Stimulated activated CD4-positive, alpha-beta T cell treated with anti-CD3 and anti-CD28 coated beads, Interleukin-2, amount 100 ng/mL, for 4 hours (primary cell): ENCODE measurements at places on chromosomes 16 and 17.

DNA sequence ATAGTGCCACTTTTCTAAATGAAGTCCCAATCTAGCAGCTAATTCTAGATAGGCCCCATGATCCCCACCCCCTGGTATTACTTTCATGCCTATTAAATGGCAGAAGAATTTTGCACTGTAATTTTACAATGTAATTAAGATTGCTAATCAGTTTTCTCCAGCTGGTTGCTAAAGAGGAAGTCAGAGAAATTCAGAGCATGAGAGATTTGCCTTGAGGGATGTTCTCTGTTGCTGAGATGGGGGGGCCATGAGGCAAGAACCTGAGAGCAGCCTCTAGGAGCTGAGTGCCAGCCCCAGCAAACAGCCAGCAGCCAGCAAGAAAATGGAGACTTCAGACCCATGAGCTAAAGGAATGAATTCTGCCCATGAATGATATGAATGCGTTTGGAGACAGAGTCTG is 38.9 kb downstream of the SHCBP1 start:
- DNase-seq: no peak

DNA sequence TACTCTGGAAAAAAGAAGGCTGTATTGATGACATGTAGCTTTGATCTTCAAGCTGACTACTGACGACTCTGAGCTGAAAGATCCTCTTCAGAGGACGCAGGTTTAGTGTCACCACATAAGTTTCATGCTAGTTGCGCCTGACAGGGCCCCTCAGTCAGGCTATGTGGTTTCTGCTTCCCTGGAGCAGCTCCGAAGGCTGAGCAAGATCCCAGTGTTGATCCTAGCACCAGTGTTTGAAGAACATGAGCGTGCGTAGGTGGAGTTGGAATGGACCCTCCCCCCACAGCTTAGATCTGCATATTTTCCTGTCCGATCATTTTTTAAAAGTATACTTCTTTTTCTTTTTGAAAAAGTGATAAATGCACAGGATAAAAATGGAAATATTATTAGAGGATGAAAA is 17.3 kb downstream of the BANP start:
- DNase-seq: no peak

DNA sequence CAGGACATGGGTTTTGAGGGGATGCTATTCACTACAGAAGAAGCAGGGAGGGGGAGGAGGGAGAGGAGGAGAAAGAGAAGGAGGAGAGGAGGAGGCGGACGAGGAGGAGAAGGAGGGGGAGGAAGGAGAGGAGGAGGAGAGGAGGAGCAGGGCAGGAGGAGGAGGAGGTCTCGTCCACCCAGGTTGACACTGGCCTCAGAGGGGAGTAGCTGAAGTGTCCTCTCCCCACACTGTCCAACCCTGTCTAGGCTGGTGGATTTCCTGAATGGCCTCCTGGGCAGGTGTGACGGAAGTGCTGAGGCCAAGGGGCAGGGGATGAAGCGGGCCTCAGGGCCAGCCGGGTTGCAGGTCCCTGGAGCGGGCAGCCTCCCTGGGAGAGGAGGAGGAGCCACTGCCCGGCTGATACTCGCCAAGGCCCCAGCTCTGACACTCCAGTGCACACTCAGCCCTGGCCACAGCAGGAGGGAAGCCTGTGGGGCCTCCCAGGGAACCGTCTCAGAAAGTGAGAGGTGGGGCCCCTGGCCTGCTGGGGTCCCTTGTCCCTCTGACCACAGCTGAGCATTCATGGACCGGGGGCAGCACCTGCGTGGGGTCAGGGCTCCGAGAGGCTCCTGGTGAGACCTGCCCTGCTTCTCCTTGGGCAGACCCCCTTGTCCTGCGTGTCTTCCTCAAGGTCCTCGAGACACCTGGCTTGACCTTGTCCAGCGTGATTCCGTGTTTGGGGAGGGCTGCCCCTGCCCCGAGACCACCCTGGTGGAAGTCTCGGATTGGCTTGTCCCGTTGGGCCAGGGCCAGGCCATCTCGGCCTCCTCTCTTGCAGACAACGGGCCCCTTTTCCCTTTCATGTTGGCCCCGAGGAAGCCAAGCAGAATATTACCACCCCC is 200.6 kb upstream of the CIBAR2 start:
- DNase-seq: no peak

- DNase-seq: no peak
These were observed 11.6 kb downstream of the CLTC start for GRCh38 chr17:59631276-59631675.

GRCh38 chr17:57107498-57108101 is 22.6 kb downstream of the AKAP1 start:
- no peak for DNase-seq

GRCh38 chr16:68724797-68725196 is 12.3 kb upstream of the CDH1 start:
- DNase-seq: no peak

DNA sequence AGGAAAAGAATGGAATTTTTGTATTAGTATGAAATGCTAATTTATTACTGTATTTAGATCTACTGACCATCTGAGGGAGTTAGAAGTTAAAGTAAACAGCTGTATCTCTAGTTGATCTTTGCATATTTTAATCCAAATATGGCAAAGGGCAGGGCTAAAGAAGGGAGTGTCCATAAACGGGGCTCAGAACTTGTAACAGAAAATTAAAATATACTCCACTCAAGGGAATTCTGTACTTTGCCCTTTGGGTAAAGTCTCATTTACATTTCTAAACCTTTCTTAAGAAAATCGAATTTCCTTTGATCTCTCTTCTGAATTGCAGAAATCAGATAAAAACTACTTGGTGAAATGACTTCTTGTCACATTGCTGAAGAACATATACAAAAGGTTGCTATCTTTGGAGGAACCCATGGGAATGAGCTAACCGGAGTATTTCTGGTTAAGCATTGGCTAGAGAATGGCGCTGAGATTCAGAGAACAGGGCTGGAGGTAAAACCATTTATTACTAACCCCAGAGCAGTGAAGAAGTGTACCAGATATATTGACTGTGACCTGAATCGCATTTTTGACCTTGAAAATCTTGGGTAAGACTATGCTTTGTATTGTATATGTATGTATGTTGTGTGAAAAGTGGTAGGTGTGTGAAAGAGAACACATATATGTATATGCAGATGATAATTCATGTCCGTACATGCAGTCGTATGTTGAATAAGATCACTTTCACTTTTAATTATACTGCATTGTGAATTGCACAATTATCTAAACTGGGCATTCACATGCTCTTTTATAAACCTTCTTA is at the start of gene ASPA:
Gene ASPA, plus strand, starts transcription at position 186 of the 799 bp plus-strand sequence. Its CDS starts 163 bp downstream, at position 349.
- DNase-seq: no peak

GRCh38 chr16:48558371-48558841 is 51.6 kb downstream of the N4BP1 start:
- no peak for DNase-seq

- DNase-seq: no peak
These were observed 60.4 kb downstream of the ZFHX3 start for GRCh38 chr16:72987480-72987901.

GRCh38 chr17:73706858-73707257 is 62.6 kb upstream of the SDK2 start:
- DNase-seq: no peak

DNA sequence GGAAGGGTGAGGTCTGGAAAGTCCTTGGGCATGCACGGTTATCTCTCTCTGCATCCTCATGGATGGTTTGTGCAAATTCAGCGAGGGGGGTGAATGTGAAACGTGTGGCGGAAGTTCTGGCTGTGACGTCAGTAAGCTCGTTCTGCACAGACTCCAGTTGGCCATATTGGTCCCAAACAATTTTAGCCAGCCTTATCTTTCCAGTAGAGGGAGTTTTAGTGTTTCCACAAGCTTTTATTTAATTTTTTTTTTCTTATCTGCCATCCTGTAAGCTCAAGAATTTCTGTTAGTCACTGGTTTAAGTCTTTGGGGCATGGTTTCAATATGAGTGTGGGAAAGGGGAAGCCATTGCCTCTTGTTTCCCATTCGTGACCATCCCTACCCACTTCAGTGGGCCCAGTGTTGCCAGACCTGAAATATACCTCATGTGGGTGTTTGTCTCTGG is 39.0 kb downstream of the HLF start:
- DNase-seq: no peak

DNA sequence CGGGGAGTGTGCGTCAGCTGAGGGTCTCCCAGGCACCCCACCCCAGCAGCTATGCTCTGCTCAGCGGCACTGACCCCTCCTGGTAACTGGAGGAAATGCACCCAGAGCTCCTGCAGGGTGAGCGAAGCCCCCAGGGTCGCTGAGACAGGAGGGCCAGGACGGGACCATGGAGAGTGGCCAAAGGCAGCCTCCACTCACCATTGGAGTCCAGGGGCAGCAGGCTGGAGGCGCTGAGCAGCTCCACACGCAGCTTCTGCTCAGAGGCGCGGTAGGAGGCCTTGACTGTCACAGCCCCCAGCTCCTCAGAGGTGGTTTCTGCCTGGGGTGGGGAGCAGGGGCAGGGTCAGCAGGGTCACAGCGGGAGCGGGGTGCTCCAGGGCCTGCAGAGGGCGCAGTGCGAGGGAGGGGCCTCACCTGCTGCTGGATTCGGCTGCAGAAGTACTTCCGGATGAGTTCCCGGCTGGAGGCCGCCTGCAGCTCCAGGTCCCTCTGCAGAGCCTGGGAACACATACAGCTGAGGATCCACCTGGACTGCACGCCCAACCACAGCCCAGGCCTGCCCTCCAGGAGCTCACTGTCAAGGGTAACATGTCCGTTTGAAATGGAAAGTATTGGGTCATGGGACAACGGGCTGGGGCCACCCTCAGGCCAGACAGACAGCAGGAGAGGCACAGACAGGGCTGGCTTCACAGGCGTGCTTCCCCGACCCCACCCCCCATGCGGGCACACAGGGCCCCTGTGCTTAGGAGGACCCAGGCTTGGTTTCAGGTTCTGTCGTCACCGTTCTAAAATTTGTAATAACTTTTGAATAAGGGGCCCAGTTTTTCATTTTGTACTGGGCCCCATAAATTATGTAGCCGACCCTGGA is 13.8 kb downstream of the UNC13D start:
- DNase-seq: no peak

DNA sequence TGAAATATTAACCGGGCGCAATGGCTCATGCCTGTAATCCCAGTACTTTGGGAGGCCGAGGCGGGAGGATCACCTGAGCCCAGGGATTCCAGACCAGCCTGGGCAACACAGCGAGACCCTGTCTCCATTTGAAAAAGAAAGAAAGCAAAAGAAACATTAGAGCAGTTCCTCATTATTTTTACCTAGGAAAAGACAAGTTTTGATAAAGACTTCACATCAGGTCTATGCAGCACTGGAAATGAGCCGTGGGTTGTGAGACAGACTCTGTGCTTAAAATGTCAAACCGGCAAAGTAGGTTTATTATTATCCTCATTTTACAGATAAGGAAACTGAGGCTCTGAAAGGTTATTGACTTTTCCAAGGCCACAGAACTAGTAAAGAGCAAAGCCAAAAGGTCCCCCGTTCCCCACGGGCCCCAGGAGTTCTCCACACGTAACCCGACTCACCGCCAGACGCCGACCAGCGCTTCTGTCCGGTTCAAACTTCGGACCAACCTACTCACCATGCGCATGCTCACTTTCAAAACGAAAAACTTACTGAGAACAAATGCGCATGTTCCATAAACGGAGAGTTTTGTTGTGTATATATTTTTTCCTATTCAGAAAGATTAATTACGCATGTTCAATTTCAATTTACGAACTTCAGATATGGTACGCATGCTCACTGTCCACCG is 356 bp downstream of the TUBD1 start:
- no peak for DNase-seq

DNA sequence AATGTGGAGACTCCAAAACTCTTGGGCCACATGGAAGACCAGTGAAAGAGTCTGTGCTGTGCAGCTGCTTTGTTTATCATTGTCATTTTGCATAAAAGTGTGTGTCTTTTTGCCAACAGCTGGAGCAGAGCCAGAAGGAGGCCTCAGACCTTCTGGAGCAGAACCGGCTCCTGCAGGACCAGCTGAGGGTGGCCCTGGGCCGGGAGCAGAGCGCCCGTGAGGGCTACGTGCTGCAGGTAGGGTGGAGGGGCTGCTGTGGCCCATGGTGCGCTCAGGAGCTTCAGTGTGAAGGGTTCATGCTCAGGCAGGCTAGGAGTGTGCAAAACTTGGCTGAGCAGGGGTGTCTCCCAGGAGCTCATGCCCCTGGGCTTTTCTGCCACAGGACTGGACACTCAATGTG is 45.0 kb downstream of the PLD6 start:
- no peak for DNase-seq

DNA sequence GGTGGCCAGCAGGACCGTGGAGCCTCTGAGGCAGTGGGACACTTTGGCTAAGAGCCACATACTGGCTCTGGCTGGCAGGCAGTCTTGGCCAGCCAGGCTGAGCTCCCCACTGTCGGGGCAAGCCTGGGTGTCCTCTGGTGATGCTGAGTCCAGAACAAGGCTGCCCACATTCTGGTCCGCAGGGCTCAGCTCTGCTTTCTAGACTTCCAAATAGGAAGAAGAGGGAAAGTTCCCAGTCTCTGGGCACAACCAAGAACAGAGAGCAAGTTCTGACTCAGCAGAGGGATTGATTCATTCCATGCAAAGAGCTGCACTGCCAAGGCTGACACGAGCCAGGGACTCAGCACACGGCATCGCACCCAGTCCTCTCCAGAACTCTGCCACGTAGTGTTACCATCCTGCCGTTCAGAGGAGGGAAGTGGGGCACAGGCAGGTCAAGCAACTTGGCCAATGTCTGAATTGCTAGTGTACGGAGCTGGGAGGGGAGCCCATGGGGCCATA is 58.9 kb downstream of the NOS2 start:
- no peak for DNase-seq

GRCh38 chr16:47143677-47144558 is at the start of gene NETO2:
Gene NETO2, minus strand, starts transcription at chr16:47143945. Its CDS starts 333 bp downstream, at chr16:47143612.
- DNase-seq: peak; percentile 58

DNA sequence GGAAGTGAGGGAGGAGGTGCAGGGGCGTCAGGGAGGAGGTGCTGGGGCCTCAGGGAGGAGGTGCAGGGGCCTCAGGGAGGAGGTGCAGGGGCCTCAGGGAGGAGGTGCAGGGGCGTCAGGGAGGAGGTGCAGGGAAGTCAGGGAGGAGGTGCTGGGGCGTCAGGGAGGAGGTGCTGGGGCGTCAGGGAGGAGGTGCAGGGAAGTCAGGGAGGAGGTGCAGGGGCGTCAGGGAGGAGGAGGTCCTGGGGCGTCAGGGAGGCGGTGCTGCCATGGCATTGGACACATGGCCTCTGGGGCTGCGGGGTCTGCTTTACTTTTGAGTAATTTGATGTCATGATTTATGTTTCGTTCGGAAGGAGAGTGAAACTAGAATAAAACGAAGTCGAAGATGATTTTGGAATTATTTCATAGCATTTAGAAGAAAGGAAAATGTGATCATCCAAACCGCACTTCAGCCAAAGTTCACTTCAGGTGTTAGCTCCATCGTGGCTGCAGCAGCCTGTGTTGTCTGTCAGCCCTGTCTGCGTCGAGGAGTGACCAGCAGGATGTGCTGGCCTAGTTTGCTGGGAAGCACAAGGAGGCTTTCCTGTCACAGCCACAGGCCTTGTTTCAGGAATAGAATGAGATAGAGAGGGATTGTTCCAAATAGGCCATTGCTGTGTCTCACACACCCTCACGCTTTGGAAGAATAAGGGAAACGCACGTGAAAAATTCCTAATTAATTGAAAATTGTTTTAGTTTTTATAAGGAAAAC is 42.8 kb downstream of the RAB11FIP3 start:
- DNase-seq: no peak

GRCh38 chr17:69709441-69709840 is 294.9 kb downstream of the MAP2K6 start:
- no peak for DNase-seq
